ENCODE measurements at places on chromosomes 1 and 21.
A peak's percentile ranks its signal among the peaks of the same experiment; 100 is the strongest.

- DNase-seq: no peak
Measured at GRCh38 chr1:242146652-242147051, 147.8 kb upstream of the MAP1LC3C start.

GRCh38 chr1:186659890-186660341, 20.3 kb downstream of the PTGS2 start:
- no peak for DNase-seq

- no peak for DNase-seq
Measured at GRCh38 chr1:226798427-226799411, 59.6 kb upstream of the ITPKB start.

DNA sequence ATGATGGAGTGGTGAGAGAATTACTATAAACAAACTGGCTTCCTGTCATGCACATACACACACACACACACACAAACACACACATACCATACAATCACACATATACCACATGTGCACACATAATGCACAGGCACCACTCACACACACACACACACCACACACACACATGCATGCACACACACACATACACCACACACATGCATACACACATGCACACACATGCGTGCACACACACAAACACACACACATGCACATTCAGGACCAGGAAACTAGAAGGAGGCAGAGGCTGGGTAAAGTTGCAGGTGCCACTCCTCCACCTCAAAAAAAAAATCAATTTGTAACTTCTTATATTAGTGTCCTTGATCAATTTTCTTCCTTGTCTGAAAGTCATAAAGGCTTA, 153.0 kb downstream of the ASTN1 start:
- DNase-seq: no peak

GRCh38 chr1:186189156-186189555, 185.9 kb downstream of the TPR start:
- no peak for DNase-seq

GRCh38 chr1:197210426-197210825, 57.6 kb upstream of the CRB1 start:
- peak; percentile 44 for DNase-seq

- DNase-seq: no peak
Measured at GRCh38 chr1:28176492-28177470, at the start of gene PTAFR. TSS of gene PTAFR (minus strand) at chr1:28176690. CDS start at chr1:28151021, 25,669 bp downstream.

DNA sequence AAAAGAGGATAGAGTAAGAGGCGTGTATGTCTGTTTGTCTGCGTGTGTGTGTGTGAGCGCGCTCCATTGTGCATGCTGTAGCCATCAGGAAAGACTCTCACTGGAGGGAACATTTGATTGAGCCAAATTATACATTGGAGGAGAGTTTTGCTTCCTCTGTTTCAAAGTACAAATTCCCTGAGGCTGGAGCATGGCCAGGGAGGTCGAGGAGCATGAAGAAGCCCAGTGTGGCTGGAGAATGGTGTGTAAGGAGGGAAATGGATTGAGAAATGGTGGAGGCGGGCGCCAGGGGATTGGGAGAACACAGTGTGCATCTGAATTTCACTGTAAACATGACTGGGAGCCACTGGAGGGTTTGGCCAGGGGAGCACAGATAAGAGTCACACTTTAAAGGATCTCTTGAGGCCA, 22.1 kb upstream of the EFNA1 start:
- peak; percentile 21 for DNase-seq

DNA sequence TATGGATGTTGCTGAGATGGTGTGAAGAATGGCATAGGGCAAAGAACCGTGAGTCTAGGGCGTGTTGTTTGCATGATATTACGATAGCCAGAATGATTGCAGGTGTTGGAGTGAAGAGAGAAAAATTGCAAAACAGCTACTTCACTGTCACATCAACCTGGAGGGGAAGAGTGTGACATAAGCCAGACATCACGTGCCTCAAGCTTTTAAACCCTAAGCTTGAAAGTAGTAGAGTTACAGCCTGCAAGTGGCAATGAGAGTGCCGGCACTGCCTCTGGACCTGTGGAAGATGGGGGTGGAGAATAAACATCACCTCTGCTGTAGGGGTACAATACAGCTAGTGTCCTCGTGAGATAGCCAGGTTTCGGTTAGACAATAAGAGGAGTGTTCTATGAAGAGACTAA, 11.1 kb downstream of the EEIG2 start:
- DNase-seq: no peak

DNA sequence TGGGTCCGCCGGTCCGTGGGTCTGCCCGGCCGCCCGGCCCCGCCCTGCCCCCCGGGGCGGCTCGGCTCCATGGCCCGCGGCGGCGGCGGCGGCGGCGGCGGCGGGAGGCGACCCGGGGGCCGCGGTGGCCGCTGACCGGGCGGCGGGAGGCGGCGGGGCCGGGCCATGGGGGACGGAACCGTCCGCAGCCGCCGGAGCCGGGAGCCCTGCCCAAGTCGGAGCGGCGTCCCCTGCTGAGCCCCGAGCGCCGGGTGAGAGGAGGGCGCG, 184 bp downstream of the B4GALT2 start:
- no peak for DNase-seq

GRCh38 chr21:40765811-40766210, 81.1 kb downstream of the DSCAM start:
- DNase-seq: no peak

- DNase-seq: no peak
Measured at GRCh38 chr1:25123551-25123950, 108.8 kb downstream of the SYF2 start.

DNA sequence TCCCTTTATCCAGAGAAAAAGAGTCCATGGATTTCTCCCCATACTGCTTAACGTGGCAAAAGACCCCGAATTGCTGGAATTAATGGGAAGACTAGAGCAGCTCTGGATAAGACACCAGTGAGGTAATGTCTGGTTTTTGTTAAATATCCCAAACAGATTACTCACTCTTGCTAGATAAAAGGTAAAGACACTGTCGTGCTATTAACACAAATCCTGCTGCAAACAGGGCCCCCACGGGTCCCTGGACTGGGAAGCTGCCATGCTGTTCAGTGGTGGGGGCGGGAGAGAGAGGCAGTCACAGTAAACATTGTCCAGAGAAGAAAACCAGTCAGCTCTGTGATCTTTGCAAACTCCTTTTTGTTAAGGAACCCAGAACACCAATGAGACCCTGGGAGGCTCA, 15.2 kb upstream of the SRP9 start:
- peak; percentile 73 for DNase-seq

- DNase-seq: no peak
Measured at GRCh38 chr1:94895518-94895917, 31.4 kb downstream of the CNN3 start.

GRCh38 chr1:158818975-158819431, 12.1 kb upstream of the MNDA start:
- peak; percentile 17 for DNase-seq

DNA sequence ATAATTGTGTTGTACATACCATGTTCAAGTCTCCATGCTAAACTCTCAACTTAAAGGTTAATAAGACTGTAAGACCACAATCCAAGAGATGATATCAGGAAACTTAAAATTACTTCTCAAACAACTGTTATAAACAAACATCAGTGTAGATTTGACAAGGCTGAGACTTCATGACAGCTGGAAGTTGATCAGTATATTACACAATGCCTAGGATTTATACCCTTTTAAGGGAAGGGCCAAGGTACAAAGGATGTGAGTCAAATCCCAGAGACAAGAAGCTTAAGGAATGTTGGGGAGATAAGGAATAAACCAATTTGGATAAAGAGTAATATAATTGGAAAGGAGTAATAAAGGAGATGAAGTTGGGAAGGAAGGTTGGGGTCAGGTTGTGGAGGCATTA, 98.8 kb downstream of the LBR start:
- peak; percentile 4 for DNase-seq

- peak; percentile 70 for DNase-seq
Measured at GRCh38 chr1:51444096-51444495, 75.0 kb downstream of the EPS15 start.

DNA sequence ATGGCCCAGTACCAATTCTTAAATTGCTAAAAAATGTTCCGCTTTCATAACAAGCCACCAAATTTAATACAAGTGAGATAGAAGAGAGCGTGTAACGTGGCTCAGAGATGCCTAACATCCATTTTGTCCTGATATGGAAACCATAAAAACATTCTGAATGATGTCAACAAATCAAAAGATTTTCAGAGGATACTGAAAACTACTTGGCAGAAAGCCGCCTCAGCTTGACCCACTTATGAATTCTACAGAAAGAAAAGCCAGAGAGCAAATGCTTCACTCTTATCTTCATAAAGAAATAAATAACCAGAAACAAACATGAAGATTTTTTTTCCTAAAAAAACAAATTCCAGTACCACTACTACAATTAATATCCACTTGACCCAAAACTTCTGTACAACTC, 41.2 kb downstream of the OMA1 start:
- no peak for DNase-seq

- no peak for DNase-seq
Measured at GRCh38 chr1:5637171-5637570, 355.1 kb downstream of the NPHP4 start.

- peak; percentile 37 for DNase-seq
Measured at GRCh38 chr1:74504125-74504932, 8.1 kb downstream of the LRRC53 start.

DNA sequence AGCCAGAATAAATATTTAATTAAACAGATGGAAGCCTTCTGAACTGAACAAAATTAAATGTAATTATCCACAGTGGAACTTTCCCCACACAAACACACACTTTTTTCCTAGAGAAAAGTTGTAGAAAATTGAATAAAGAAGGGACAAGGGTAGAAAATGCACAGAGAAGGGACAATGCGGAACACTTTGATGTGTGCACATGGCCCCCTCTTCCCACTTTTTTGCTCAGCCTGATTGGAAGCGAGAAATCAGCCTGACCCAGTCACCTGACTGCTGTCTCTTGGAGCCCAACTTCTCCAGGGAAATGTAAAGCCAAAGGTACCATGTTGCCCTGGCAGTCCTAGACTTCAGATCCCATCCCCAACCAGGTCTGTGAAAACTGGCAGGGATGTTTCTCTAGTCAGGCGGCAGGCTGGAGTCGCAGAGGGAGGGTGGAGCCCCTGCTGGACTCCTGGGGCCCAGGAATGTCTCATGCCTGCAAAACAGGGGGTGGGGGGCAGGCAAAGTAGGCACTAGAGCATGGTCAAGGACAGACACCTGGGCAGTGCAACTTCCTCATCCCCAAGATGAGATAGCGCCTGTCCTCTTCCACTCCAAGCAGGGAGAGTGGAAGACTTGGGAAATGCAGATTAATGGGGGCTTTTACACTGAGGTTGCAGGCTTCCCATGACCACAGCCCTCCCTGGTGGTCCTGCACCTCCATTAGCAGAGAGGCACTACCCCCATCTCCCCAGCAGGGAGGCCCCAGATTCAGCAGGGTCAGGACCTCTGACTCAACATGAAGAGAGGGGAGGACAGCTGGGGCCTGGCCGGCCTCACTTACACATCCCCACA, 2.8 kb downstream of the CERS2 start:
- DNase-seq: no peak

GRCh38 chr1:228304766-228305395, 97.0 kb downstream of the OBSCN start:
- no peak for DNase-seq

DNA sequence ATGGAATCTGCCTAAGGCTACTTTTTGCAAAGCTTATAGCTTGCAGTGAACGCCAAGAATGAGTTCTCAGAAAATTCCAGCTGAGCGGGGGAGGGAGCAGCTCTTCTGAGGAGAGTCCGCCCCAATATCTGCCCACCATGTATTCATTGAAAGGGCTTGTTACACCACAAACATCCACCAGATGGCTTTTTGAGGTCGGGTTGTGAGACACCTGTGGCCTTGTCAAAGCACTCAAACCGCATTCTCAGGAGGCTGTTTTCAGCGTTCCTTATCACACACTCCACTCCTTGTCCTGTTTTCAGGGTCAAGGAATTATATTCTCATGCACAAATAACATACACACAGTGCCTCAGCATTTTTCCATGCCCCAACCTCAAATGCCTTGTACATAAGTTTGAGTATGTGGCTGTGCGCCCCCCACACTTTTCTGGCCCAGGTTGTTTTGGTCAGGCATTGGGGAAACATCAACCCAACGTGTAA, 3.9 kb upstream of the C4BPB start:
- peak; percentile 85 for DNase-seq

DNA sequence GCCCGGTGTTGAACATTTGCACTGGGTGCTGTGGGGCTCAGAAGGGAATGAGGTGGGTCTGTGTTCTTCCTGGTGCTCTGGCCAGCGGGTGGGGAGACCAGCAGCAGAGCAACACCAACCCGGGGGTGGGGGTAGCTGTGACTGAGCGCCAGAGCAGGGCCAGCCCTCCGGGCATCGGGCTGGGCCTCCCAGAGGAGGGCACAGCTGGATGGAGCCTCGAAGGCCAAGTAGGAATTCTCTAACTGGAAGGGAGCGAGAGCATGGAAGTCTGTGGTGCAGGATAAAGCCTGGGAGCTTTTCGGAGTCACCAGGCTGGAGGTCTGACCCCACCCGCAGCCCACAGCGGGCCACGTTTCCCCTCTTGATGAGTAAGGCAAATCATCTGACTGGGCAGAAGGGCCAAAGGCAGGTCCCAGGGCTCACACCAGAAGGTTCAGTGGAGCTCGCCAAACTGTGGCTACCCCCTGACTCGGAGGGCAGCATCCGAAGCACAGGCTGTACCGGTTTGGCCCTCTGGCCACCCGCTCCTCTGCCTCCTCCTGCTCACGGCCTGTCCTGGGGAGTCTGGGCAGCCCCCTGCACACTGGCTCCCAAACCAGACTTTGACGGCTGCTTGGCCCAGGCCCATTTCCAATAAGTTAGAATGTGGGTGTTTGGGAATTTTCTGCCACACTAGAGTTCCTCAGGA, 18.8 kb downstream of the SLC1A7 start:
- DNase-seq: no peak

- DNase-seq: peak; percentile 70
Measured at GRCh38 chr1:162663086-162663485, 30.8 kb downstream of the DDR2 start.

DNA sequence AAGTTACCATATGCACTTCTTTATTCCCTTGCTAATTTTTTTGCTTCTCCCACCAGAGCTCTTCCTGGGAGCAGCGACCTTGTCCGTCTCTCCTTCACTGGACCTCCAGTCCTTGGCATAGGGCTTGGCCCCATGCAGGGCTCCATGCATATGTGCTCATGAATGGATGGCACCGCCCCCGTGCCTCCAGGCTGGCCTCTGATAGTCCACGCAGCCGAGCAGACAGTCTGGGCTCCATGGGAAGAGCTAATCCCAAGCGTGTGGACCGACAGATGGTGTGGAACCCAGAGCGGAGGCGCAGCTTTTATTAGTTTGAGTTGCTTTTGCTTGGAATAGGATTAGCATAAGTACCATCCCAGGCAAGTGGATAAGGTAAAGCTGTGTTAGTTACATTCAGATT, 41.8 kb downstream of the CDCP2 start:
- no peak for DNase-seq

DNA sequence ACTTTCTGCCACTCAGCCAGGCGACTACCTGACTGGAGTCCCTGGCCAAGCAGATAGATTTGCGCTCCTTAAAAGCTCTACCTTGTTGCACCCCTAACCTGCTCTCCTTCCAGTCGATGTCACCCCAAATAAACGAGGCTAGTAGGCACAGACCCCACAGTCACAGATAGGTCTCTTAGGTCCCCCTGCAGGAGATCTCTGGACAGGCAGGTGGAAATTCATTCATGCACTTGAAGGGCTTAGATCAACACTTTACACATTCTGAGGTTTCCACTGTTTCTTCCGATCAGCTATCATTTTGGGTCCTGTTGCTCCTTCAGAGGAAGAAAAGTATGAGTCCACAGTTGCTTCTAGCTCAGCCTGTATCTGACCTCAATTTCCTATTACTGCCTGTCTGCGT, 272.6 kb upstream of the FMN2 start:
- DNase-seq: no peak

- peak; percentile 36 for DNase-seq
Measured at GRCh38 chr1:209490013-209490412, 93.5 kb upstream of the CAMK1G start.

- no peak for DNase-seq
Measured at GRCh38 chr21:42685036-42685435, 31.6 kb downstream of the PDE9A start.

- no peak for DNase-seq
Measured at GRCh38 chr1:182035097-182035770, 26.3 kb downstream of the ZNF648 start.
